Type B pancreatic cell (in vitro differentiated cells): ENCODE measurements at places on chromosomes 12 and 14. TPM values are rescaled to one million over a fixed set of nuclear protein-coding genes. Genes with fewer than 3 reads are reported as not detected.

- DNase-seq: no peak
These were observed 161.9 kb downstream of the ANO6 start for GRCh38 chr12:45377815-45378214.

DNA sequence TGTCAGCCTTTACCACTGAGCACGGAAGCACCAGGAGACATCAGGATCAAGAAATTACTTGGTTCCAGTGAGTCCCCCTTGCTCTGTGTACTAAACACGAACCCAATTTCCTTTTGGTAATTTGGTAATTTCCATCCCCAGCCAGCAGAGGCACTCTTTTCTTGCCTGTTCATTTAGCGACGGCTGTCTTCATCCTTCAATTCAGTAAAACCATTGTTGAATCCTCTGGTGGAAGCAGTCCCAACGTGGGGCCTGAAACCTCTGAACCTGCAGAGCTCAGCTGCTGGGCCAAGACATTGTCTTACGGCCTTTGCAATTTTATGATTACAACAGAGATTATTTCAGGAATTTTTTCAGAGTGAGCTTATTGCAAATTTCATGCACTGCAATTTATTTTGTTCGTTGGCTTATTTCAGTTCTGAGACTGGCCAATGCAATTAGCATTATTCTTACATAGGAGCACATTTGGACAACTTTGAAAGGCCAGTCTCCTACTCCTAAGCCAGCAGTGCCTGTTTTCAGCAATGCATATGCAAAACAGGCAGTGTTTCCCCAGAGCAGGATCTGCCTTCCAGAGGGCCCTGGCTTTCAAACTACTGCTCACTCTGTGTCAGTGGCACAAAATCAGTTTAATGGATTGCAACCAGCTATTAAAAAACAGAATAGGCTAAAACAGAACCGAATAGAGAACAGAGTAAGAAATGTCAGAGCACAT, 372.9 kb upstream of the TMEM132C start:
- no peak for DNase-seq

- DNase-seq: no peak
These were observed 142.5 kb upstream of the RTL1 start for GRCh38 chr14:101046071-101046470.

DNA sequence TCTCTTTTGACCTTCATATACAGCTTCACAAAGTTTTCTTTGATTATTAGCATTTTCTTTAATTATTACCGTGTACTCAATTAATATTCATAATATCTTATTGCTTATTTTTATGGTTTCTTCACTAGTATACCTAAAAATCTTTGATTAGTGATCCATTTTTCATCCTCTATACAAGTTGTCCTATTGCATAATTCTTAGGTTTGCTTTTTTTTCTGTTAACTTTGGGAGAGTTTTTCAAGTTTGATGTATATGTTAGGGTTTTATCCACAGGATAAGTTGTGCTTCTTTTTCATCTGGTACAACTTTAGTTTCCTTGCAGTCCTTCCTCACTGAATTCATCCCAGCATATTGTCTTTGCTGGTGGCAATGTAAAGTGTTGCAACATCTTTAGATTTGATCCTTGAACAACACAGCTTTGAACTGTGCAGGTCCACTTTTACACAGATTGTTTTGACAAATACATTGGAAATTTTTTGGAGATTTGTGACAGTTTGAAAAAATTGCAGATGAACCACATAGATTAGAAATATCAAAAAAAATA, 88.6 kb upstream of the NAV3 start:
- no peak for DNase-seq

DNA sequence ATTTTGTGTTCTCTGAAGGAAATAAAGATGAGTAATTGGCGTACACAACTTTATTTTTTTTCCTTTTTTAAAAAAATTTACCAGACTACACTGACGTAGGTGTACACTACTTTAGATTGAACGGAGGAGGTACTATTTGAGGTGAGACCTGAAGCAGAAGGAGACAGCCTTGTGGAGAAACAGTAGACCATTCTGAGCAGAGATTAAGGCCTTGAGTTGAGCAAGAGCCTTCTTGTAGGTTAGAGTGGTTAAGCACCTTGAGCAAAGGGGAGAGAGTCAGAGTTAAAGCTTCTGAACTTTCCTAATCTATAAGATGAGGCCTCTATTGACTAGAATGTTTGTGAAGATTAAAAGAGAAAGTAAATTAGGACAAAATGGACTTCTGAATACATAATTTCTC, 2.5 kb downstream of the LEMD3 start:
- DNase-seq: no peak

- DNase-seq: no peak
These were observed 46.8 kb upstream of the PCED1B start for GRCh38 chr12:47032644-47033043.

The RDH12 gene
- total RNA-seq: 2.6 and 3.3 TPM in 2 replicates

The ASIC1 gene
- total RNA-seq: 5.5 and 18.1 TPM in 2 replicates
